ENCODE measurements at places on chromosomes 11 and 22. TPM values are rescaled to one million over a fixed set of nuclear protein-coding genes. Genes with fewer than 3 reads are reported as not detected.

GRCh38 chr22:32079130-32080089 lies 36.3 kb downstream of the SLC5A1 start:
- no peak for DNase-seq

GRCh38 chr11:91081440-91082043 lies 858.7 kb upstream of the CHORDC1 start:
- peak; percentile 69 for DNase-seq

DNA sequence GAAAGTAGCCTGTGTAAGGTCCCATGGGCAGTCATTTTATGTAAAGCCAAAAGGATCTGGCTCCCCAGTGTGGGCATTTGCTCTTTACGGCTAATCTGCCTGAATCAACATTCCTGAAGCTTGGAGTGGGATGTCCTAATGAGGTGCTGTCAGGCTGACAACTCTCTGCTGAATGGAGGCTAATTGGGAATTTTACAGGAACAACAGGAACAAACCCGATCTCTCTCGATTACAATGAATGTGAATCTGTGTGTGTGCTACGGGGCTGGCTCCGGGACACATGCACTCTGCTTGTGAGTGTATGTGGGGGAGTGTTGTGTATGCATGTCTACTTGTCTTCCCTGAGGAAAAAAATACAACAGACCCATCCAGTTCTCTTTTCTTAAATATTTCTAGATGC lies 415.2 kb downstream of the TENM4 start:
- no peak for DNase-seq

DNA sequence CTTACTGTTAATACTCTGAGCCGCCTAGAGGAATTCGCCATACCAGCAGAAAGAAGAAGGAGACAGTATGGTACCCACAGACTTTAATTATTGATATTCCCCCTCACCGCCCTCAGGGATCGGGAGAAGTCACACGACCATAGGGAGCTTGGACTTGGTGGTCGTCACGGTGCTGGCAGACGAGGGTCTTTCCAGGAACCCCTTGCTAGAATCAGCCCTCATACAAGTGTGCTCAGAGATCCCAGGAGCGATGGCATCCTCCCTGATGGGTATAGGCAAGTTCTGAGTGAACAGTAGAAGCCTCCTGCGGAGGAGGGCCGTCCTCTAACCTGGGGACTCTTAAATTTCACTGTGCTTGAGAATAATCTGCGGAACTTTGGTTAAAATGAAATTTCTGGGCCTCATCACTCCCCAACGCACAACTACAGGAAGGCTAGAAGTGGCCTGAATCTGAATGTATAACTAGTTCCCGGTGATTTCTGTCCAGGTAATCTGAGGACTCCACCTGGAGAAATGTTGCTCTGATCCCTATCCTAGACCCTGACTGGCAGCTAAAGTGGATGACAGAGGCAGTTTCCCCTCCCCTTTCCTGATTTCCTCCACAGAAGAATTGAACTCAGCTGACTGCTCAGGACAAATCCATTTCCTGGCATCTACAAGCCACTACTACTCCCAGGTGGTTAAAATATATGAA lies 4.5 kb downstream of the VSIG2 start:
- no peak for DNase-seq

GRCh38 chr11:121536126-121536525 lies 83.4 kb upstream of the SORL1-AS1 start:
- DNase-seq: no peak

DNA sequence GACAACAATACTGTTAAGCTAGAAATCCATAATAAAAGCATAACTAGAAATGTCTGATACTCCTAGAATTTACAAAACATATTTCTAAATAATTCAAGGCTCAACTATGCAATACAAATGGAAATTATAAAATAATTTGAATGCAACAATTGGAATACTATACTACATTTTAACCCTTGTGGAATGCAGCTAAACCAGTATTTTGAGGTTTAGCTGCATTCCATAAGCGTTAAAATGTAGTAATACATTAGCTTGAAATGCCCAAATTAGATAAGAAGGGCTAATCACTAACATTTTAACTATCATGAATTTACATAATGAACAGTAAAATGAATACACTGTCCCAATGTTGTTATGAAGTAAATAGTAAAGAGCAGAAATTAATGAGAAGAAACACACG lies 617.2 kb upstream of the CHORDC1 start:
- no peak for DNase-seq

GRCh38 chr11:119190531-119190930 lies 5.3 kb downstream of the NHERF4 start:
- DNase-seq: no peak

DNA sequence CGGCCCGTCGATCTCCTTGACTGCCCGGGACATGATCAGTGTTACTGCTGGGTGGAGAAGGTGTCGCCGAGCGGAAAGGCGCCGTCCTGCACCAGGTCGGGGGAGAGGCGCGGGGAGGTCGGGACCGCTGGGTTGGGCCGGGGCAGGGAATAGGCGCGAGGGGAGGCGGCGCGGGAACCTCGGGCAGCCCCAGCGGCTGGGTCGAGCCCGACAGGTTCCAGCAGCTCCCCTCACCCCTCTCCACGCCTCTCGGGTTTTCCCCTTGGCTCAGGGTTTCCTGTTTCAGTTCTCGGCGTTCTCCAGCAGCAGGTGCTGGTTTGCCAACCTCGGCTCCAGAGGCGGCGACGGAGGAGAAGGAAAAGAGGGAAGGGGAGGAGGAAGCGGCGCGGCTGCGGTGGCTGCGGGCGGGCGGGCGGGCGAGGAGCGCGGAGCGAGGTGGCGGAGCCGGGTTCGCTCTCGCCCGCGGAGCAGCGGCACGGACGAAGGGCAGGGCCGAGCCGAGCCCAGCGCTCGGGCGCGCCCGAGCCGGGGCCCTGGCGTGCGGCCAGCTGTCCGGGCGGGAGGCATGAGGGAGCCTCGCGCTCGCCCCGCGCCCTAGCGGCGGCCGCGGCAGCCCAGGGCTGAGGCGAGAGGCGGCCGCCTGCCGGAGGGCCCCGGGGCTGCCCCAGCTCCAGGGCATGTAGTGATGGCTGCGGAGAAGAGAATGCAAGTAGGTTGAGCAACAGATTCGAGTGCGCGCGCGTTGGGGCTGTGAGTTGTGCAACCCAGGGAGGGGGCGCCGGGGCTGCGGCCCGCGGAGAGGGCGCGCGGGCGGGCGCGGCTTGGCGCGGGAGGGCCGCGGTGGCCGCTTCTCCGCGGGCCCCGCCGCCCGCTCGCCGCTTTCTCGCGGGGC lies at the start of gene ZC3H12C:
ZC3H12C (plus strand) TSS at position 878 of the 892 bp plus-strand sequence. CDS start 20 bp downstream, outside the sequence.
- DNase-seq: peak; percentile 87

GRCh38 chr11:120279502-120279901 lies 39.6 kb downstream of the POU2F3 start:
- DNase-seq: no peak

DNA sequence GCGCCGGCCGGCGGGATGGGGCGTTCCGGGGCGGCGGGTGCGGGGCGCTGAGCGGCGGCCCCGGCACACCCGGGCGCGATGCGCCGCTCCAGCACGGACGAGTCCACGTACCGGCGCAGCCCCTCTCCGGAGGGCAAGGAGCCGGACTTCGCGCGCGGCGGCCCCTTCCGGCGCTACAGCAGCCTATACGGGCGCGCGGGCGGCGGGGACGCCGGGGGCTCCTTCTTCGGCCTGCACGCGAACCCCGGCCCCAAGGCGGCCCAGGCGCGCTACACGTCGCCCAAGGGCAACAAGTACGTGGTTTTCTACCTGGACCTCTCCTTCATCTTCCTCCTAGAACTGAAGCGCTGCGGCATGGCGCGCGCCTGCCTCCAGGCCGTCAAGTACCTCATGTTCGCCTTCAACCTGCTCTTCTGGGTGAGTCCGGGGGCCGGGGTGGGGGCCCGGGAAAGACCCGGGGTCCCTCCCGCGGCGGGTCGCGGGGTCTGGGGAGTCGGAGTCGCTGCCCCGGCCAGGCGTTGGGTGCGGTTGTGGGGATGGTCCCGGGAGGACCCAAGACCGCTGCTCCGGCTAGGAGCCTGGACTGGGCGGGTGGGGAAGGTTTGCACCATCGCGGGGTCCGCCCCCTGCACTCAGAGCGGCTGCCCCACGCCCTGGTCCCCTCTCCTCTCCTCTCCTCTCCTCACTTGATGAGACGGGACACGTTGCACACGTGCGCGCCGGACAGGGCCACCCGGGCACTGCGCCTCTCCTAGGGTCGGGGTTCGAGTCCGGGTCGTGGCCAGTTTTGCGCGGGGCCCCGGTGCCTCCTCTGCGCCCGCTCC lies 7.5 kb downstream of the TSPAN4 start:
- no peak for DNase-seq

- DNase-seq: peak; percentile 24
Observed at GRCh38 chr11:108670451-108670850, 5.6 kb downstream of the DDX10 start.

DNA sequence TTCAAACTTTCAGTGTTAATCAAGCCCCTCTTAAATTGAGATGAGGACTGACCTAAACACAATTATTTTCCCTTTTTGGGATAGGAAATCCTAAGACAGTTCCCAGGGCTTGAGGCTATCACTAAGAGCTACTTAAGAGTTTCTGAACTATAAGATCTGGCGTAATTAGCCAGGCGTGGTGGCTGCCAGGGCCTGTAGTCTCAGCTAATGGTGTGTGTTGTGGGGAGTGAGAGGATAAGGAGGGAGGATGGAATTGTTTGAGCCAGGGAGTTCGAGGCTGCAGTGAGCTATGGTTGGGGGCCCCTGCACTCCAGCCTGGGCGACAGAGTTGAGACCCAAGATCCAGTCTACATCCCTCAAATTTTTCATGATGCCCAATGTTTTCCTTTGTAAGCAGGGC lies 23.5 kb upstream of the EXPH5 start:
- no peak for DNase-seq

GRCh38 chr11:87260811-87261210 lies 223.1 kb downstream of the TMEM135 start:
- no peak for DNase-seq

- no peak for DNase-seq
Observed at GRCh38 chr11:95257456-95257971, 26.5 kb upstream of the SESN3 start.

- no peak for DNase-seq
Observed at GRCh38 chr11:16985297-16985696, 28.9 kb downstream of the PLEKHA7 start.

DNA sequence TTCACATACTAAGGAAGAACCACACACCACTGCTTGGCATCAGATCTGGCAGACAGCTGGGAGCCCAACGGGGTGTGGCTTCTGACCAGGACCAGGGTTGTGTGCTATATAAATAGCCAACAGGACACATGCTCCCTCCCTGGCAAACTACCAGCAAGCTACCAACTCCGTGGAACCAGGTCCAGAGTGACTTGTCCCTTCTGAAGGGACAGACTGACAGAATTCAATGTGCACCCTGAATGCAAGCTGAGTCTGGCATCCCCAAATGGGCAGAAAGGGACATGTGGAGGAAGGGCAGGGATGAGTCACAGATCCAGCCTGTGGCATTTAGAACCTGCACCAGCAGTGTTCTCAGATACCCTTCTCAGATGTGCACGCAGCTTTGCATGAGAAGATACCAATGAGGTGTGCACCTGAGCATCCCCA lies 92.9 kb downstream of the MICAL3 start:
- DNase-seq: no peak

GRCh38 chr11:27470826-27471588 lies 1.6 kb downstream of the LGR4 start:
- DNase-seq: no peak

DNA sequence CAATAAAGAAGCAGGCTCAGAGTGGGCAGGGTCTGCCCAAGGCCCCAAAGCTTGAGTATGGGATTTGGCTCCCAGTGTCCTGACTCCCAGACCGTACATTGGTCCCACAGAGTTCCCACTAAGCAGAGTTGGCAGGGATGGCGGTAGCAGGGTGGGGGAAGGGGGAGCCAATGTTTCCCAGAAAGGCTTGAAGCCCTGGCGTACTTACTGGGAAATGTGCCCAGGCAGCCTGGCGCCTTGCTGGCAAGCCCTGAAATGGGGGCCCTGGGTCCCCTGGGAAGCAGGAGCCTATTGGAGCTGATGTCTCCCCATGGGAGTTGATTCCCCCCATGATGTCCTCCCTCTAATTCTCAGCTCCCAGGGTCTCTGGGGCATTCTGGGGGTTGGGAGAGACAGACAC lies 9.3 kb downstream of the ARHGEF17 start:
- no peak for DNase-seq

- no peak for DNase-seq
Observed at GRCh38 chr11:65216830-65217229, 35.1 kb downstream of the CAPN1 start.

The DDIAS gene
- 2.6 TPM for polyA plus RNA-seq

The OR5D18 gene
- polyA plus RNA-seq: not detected

The GRAMD1B gene
- 11.8 TPM for polyA plus RNA-seq
